ENCODE measurements at places on chromosomes 7 and 10. TPM values are rescaled to one million over a fixed set of nuclear protein-coding genes. Genes with fewer than 3 reads are reported as not detected.

ST8SIA6 gene
- 4.7 TPM for total RNA-seq

TMEM270 gene
- not detected for total RNA-seq

LLCFC1 gene
- total RNA-seq, result not detected

TAS2R5 gene
- 1.5 TPM for total RNA-seq

CDHR3 gene
- total RNA-seq, result 11.6 TPM

CCDC3 gene
- 17.2 TPM for total RNA-seq
